ENCODE measurements at places on chromosomes 2 and 18.
A peak's percentile ranks its signal among the peaks of the same experiment; 100 is the strongest.

GRCh38 chr2:156021146-156022040 is 311.1 kb downstream of the NR4A2 start:
- DNase-seq, result no peak

DNA sequence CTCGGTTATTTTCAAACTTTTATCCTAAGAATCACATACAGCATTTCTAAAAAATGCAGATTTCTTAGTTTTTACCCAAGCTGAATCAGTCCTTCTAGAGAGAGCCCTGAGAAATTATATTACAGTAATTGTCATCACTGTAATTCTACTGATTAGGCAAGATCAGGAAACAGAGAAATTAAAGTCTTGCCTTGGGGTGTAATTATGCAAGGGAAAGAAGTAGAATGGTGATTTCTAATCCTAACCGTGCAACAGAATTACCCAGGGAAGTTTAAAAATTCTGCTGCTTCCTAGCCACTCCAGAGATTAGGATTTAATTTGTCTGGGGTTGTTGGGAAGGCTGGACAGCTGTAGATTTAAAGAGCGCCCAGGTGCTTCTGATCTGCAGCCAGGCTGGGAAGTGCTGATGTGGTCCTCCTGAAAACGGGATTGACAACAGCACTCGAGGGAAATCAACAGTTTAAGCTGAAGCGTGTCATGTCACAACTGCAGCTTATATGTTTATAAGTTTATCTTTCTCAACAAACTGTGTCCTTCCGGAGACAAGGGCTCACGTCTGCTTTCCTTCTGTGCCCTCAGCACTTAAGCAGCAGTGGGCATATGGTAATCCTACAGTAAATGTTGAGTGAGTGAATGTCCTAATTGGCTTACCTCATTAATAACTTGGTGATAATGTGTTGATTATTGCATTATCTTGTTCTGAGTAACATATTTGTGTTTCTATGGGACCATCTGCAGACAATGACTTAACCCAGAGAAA is 671.9 kb upstream of the SOX11 start:
- DNase-seq, result no peak

DNA sequence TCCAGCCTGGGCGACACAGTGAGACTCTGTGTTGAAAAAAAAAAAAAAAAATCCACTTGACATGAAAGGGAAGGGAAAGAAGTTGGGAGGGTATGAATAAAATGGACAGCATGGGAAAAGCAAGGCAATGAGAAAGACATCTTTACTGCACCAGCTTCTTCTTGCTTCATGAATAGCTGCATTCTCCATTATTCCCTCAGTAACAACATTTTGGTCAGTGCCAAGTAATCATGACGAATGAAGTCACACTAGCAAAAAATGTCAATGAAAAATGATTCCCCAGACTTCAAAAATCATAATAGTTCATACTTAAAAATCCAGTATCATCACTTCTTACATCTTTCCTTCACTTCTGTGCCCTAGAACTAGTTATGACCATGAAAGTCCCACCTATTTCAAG is 30.4 kb downstream of the ADAM17 start:
- no peak for DNase-seq

GRCh38 chr18:32760391-32760790 is 12.4 kb downstream of the KLHL14 start:
- DNase-seq, result no peak

DNA sequence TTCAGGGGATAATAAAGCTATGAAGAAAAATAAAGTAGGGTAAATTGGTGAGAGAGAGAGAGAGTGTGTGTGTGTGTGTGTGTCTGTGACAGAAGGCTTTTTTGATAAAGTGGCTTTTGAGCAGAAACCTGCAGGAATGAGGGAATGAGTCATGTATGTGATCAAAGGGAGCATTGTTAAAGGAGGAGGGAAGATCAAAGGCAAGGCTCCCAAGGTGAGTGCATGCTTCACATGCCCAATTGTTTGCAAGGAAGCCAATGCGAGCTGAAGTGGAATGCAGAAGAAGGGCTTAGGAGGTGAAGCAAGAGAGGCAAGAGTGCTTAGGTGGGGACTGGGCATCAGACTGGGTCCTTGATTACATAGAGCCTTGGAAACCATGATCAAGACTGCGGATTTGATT is 96.8 kb downstream of the DNAH6 start:
- DNase-seq, result no peak

- no peak for DNase-seq
Measured at GRCh38 chr18:10521566-10521965, 4.3 kb upstream of the NAPG start.

DNA sequence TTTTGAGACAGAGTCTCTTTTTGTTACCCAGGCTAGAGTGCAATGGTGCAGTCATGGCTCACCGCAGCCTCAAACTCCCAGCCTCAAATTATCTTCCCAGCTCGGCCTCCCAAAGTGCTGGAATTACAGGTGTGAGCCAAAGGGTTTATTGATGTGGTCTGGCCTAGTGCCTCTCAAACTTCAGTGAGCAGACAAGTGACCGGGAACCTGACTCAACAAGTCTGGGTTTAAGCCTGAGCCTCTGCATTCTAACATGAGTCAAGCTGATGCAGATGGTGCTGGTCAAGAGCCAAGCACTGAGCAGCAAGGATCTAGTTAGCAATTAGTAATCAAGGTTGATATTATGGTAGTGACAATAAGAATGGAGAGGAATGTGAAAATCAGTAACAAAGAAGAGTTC is 21.3 kb downstream of the CDK15 start:
- no peak for DNase-seq

- no peak for DNase-seq
Measured at GRCh38 chr2:2932692-2933305, 444.8 kb downstream of the EIPR1 start.

DNA sequence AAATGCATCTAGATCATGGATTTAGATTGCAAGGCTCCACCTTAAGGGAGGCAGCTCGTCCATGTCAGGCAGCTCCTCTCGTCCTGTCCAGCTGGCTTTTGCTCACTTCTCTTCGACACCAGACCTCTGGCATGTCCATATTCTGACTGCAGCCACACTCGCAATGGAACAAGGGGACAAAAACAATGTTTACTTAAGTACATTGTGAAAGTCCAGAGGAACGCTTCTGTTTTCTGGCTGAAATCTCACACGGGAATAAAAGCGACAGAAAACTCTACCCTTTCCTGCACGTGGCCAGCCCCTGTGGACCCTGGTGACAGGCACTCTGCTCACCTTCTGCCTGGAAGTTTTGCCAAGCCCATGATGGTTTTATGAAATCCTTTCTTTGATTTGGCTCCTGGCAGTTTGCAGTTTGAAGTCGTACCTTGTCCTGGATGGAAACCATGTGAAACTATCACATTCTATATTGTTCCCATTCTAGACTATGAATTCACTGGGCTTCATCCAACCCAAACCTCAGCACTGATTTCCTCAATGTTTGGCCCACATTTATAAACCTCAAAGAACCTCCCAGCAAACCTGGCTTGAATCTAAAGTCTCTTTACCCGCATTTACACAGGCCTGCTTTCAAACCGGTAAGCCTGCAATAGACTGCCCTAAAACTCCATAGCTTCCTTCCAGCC is 134.3 kb upstream of the PIEZO2 start:
- DNase-seq, result no peak

GRCh38 chr2:176852667-176853066 is 359.9 kb upstream of the HNRNPA3 start:
- no peak for DNase-seq

GRCh38 chr2:117853316-117853715 is 38.8 kb downstream of the DDX18 start:
- DNase-seq, result no peak

DNA sequence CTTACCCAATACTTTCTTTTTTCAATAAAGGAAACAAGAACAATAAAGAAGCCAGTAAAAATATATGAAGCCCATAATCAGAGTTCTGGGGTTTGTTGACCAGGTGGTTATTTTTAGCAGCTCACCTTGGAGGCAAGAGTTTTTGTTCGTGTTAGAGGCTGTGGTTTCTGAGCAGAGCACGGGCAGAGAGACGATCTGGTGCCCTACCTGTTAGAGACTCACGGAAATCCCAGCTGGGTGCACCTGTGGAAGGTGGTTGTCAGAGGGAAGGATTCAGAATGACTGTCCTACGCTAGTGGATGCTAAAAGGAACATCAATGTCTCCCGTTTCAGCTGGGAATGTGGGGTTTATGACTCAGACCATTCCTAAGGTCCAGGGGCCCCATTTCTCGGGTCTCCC is 87.6 kb downstream of the NRP2 start:
- DNase-seq, result no peak

DNA sequence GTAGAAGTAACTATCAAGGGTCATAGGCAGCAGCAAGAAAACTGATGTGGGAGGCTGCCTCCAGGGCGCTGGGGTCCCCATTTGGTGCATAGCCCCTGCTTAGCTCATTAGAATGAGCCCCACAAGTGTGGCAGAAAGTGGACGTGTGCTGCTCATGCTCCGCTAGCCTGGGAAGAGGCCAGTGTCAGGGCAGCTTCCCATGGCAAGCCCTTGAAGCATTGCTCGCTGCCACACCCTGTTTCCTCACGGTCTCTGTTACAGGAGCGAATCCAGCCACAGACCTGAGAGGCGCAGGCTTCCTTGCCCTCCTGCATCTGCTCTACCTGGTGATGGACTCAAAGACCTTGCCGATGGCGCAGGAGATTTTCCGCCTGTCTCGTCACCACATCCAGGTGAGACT is 22.5 kb downstream of the ELMOD3 start:
- no peak for DNase-seq

DNA sequence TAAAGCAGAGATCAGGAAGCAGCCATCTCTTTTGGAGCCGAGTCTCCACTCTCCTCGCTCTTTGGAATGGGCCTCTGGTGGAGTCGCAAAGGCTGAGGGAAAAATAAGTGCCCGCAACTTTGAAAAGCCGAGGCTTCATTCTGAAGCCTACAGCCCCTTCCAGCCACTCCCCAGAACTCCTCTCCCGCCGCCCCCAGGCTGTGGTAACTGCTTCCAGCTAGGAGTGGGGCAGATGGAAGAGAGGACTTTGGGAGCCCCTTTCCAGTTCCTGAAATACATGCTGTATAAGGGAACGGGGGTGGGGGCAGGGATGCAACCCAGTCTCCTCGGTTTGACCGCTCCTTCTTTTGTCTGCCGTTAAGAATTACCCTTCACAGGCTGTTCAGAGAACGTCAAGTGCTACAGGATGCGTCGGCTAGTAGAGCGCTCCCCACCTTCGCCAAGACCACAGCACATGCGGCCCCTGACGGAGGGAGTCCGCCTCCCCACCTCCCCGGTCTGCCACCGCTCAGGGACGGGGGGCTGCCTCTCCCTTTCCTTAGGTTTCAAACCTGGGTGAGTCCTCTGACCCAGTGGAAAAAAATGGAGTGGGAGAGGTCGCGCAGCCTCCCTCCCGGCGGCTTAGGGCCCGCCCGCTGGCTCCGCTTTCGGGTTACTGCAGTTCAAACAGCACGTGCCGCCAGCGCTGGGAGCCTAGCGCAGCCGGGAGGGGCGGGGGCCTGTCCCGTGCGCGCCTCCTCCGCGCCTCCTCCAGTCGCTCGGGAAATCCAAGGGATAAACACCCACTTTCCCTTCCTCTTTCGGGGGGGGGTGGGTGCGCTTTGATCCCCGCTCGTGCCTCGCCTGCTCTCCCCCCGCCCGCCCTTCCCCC is 4.9 kb downstream of the CYP26B1 start:
- no peak for DNase-seq

DNA sequence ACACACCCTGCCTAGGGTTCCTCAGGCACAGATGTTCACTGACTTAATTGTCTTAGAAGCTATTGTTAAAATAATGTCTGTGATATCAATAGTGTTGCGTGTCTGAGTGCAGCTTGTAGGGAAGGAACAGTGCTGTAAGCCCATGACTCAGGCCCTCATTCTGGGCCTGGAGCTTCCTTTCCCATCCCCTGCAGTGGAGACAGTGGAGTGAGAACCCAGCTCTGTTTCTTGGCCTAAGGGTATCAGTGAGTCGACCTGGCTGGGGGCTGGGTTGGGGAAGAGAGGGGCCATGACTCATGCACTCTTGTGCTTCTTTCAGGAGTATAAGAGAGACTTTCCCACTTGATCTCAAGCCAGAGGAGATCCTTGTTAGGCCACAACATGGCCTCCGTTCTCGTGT is 106.8 kb downstream of the HRH4 start:
- no peak for DNase-seq

DNA sequence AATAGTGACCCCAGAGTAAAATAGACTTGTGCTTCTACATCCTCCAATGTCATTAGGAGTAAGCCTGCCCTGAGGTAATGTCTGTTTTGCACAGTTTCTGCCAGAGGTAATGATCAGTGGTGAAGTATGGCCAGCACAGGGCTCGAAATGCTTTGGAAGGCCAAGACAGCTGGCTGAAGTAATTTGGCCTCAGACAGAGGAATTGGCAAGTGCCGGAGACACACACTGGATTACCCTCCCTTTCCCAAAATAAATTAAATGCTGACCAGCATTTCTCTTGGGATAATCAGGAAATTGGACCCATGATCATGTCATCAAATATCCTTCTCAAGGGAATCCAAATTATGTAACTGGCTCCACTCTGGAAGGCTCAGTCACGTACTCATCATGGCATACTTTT is 379.0 kb upstream of the CHST9 start:
- no peak for DNase-seq

DNA sequence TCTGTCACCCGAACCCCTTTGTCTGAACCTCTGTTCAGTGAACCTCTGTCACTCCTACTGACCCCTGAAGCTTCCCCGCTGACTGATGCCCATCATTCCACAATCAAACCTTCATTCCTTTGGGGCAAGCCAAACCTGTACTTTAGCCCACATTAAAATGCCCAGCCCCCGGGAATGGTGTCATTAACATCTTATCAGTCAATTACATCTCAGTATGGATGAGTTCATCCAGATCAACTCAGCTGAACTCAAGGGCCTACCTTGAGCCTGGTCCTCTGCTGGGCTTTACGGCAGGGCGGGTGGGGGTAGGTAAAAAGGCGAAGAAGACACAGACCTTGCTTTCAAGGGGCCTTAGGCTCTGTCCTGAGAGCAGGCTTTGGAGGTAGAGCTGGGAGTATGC is 154.4 kb upstream of the SMAD2 start:
- no peak for DNase-seq

- peak; percentile 25 for DNase-seq
Measured at GRCh38 chr2:143802871-143803650, 673.8 kb downstream of the ARHGAP15 start.

DNA sequence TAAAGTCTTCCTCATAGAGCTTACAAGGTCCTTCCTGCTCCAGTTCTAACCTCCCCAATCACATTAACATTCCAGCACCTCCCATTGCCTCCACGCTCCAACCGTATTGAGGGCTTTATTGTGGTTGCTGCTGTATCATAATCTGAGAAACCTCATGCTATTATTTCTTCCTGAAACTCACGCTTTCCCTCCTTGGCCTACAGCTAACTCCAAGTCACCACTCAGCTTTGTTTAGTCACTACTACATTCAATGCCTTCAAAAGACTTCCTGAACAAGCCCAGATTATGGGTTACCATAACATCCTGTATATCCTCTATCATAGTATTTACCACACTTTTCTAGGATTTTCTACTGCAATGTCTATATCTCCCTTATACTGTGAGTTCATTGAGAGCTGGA is 230.4 kb downstream of the IKZF2 start:
- DNase-seq, result no peak

DNA sequence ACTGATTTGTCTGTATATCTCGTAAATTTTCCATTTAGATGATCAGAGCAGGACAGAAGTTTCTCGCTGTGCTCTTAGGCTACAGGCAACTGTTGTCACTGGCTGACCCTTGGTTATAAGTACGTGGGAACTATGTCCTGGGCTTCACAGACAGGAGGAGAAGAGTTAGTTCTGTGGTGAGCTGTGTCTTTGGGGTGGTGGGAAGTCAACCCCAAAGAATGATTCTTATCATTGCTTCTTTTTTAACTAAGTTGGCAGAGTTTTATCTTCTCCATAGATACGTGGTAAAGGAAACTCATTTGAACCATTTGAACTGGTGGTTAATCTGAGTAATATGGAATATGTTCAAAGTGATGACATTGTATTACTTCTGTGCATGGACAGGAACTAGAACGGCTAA is 230.6 kb upstream of the EPAS1 start:
- DNase-seq, result no peak

All from GM12891 (cell line).